ENCODE measurements at places on chromosomes 2 and 18. TPM values are rescaled to one million over a fixed set of nuclear protein-coding genes. Genes with fewer than 3 reads are reported as not detected.

The HNMT gene
- total RNA-seq = not detected

The CERS6 gene
- 5.0 TPM for total RNA-seq

The CCDC150 gene
- total RNA-seq = 18.6 TPM

DNA sequence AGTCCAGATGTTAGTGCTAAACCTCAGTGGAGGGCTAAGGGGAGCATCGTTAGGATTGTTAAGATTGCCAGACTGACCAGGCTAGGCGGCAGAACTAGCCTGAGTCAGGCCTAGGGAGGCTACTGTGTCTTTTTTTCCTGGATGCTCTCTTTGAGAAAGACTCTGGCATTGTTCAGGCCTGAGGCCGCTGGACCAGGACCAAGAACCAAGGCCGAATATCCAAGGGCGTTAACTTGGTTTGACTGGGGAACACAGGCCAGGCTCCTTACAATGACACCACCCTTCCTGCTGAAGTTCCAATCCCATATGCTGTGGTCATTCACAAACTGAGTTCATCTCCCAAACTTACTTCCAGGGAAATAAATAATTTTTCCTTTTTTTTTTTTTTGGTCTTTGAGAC is 10.6 kb downstream of the HTRA2 start:
- H3K27ac ChIP-seq = no peak overlapping the region
- H3K27me3 ChIP-seq = peaks cover 42% of the 10 kb centered on the region
- no peak for DNase-seq
- no peak overlapping the region for H3K4me3 ChIP-seq
- H3K4me1 ChIP-seq = peaks cover 19% of the 10 kb centered on the region

GRCh38 chr2:240305369-240305962 is 130.0 kb upstream of the GPC1 start:
- no peak overlapping the region for H3K27ac ChIP-seq
- H3K4me3 ChIP-seq = no peak overlapping the region

The REEP1 gene
- total RNA-seq = 0.16 TPM

DNA sequence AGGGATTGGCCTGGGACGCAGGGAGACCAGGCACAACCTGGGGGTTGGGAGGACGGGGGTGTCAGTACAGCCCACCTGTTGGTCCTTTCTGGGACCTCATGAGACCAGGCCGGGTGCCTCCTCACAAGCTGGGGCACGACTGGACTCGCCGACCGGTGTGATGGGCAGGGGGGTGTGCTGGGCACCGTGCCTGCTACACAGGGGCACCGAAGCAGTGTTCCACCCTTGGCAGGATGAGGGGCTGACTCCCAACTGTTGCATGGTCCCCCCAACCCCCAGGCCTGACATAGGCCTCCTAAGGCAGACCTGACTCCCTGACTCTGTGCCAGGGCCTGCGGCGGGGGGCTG is 256.7 kb downstream of the ATAD2B start:
- H3K4me1 ChIP-seq = no peaks in the 10 kb centered on the region
- no peaks in the 10 kb centered on the region for H3K36me3 ChIP-seq
- H3K4me3 ChIP-seq = no peak overlapping the region
- H3K27me3 ChIP-seq = no peaks in the 10 kb centered on the region
- H3K27ac ChIP-seq = no peak overlapping the region
- no peak for DNase-seq
